A549 treated with Mapracorat at 1 μM for 4 hours (cell line): ENCODE measurements at places on chromosomes 4 and X. TPM values are rescaled to one million over a fixed set of nuclear protein-coding genes. Genes with fewer than 3 reads are reported as not detected.

Gene PLA2G12A
- total RNA-seq, result 3.4 to 15.2 TPM (median 10.1 TPM) in 5 replicates

Gene GPR50
- 0.10 to 0.25 TPM (median 0.21 TPM) in 5 replicates for total RNA-seq

Gene VCX3A
- not detected in 5 replicates for total RNA-seq

Gene RWDD4
- total RNA-seq, result 17.7 to 19.2 TPM (median 18.6 TPM) in 5 replicates

Gene CFAP47
- not detected in 5 replicates for total RNA-seq

Gene ZNF141
- 2.2 to 2.6 TPM (median 2.5 TPM) in 5 replicates for total RNA-seq

Gene POLN
- 0.33 to 1.8 TPM (median 0.64 TPM) in 5 replicates for total RNA-seq

Gene CCDC160
- total RNA-seq, result not detected in 5 replicates

Gene ENAM
- total RNA-seq, result 0.02 TPM in 1 of 5 replicates, not detected in the others

Gene NXF2
- total RNA-seq, result not detected in 5 replicates

Gene PAGE5
- not detected in 5 replicates for total RNA-seq

Gene LANCL3
- total RNA-seq, result 0.01 TPM in 1 of 5 replicates, not detected in the others

Gene TRIM75
- total RNA-seq, result not detected in 5 replicates

Gene MAP9
- 4.0 to 5.5 TPM (median 4.7 TPM) in 5 replicates for total RNA-seq

Gene KLHL13
- total RNA-seq, result 0.17 to 0.34 TPM (median 0.22 TPM) in 5 replicates

Gene RHOH
- 0.13 to 0.42 TPM (median 0.19 TPM) in 5 replicates for total RNA-seq

Gene PTTG2
- total RNA-seq, result not detected in 5 replicates

Gene MAGEA8
- not detected in 5 replicates for total RNA-seq

Gene BANK1
- total RNA-seq, result 0.63 to 1.8 TPM (median 0.93 TPM) in 5 replicates

Gene COL25A1
- not detected in 5 replicates for total RNA-seq

Gene FRMPD4
- total RNA-seq, result 0.02 to 0.15 TPM (median 0.07 TPM) in 5 replicates

Gene SMIM10L2A
- 0.08 to 0.23 TPM (median 0.16 TPM) in 5 replicates for total RNA-seq
